Frontal cortex (tissue), 4 donors: ENCODE measurements at places on chromosomes 7 and 10. TPM values are rescaled to one million over a fixed set of nuclear protein-coding genes. Genes with fewer than 3 reads are reported as not detected.

SPDYE1 gene
- not detected for total RNA-seq

CPEB3 gene
- total RNA-seq = 21.2 TPM

TBL2 gene
- 26.1 TPM for total RNA-seq

ARHGEF35 gene
- total RNA-seq = 0.82 TPM

CLDN4 gene
- not detected for total RNA-seq

FXYD4 gene
- total RNA-seq = not detected

HHEX gene
- 0.82 TPM for total RNA-seq

FGL2 gene
- 2.9 TPM for total RNA-seq

HOGA1 gene
- 0.41 TPM for total RNA-seq

IKZF1 gene
- total RNA-seq = 1.2 TPM

VWDE gene
- 1.2 TPM for total RNA-seq

COL26A1 gene
- total RNA-seq = 14.3 TPM

NANOS1 gene
- 7.3 TPM for total RNA-seq

CALCR gene
- total RNA-seq = under 0.01 TPM

PCBD1 gene
- 12.2 TPM for total RNA-seq

C10orf67 gene
- total RNA-seq = 0.41 TPM

ERLIN1 gene
- total RNA-seq = 10.6 TPM

CDH23 gene
- 3.3 TPM for total RNA-seq

AGMO gene
- under 0.01 TPM for total RNA-seq

WASHC2C gene
- total RNA-seq = 34.6 TPM

LDB3 gene
- under 0.01 TPM for total RNA-seq

IMMP2L gene
- 9.8 TPM for total RNA-seq
